ENCODE measurements at places on chromosomes 6 and 20. TPM values are rescaled to one million over a fixed set of nuclear protein-coding genes. Genes with fewer than 3 reads are reported as not detected.

GRCh38 chr6:53056273-53056672 is 8.9 kb upstream of the FBXO9 start:
- DNase-seq = no peak

DNA sequence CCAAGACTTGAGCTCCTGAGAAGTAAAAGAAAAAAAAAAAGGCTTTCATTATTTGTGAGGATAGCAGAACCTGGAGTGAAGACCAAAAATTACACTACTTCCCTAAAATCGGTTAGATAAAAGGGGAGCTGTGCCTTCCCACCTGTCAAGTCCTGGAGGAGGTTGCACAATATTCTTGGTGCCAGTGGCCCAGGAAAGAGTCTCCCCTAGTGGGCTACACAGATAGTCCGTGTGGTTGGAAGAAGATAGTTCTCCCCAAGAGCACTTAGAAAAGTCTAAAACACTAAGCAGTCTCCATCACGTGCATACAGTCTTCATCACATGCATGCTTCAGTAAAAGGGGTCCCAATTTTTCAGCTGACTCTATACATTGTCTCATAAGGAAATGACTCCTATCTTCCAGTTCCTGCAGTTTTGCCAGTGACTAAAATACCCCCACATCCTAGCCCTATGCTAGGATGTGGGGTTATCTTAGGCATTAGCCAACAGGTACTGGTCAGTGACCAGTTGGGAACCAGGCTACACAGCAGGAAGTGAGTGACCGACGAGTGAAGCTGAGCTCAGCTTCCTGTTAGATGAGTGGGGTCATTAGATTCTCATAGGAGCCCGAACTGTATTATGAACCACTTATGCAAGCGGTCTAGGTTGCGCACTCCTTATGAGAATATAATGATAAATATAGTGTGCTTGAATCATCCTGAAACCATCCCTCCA is 199.5 kb upstream of the FAM83B start:
- no peak for DNase-seq

DNA sequence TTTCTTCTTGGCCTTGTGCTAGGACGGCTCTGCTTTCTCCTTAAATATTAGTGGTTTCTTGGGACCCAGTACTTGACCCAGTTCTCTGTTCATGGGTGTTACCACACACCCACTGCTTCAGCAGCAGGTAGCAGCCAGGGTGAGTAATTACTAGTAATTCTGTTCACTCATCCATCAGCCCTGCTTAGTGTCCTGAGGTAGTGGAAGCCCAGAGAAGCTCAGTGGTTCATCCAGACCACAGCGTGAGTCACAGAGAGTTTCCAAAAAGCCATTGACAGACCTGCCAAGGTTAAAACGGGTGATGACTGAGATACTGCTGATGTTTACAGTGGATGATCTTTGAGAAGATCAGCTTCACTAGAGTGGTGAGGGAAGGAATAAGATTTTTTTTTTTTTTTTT is 51.7 kb upstream of the HINT3 start:
- no peak for DNase-seq

DNA sequence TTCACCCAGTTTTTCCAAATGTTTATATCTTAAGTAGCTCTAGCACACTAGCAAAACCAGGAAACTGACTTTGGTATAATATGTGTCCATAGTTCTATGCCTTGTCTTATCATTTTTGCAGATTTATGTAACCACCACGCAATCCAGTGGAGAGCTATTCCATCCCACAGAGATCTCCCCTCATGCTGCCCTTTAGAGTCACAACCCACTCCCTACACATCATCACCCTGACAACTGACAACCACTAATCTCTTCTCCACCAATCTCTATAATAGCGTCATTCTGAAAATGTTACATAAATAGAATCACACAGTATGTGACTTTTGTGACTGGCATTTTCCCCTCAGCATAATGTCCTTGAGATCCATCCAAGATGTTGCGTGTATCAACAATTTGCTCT is 29.1 kb downstream of the HLA-DRB5 start:
- no peak for DNase-seq

- DNase-seq = no peak
These were observed 46.0 kb upstream of the UST start for GRCh38 chr6:148700741-148701311.

DNA sequence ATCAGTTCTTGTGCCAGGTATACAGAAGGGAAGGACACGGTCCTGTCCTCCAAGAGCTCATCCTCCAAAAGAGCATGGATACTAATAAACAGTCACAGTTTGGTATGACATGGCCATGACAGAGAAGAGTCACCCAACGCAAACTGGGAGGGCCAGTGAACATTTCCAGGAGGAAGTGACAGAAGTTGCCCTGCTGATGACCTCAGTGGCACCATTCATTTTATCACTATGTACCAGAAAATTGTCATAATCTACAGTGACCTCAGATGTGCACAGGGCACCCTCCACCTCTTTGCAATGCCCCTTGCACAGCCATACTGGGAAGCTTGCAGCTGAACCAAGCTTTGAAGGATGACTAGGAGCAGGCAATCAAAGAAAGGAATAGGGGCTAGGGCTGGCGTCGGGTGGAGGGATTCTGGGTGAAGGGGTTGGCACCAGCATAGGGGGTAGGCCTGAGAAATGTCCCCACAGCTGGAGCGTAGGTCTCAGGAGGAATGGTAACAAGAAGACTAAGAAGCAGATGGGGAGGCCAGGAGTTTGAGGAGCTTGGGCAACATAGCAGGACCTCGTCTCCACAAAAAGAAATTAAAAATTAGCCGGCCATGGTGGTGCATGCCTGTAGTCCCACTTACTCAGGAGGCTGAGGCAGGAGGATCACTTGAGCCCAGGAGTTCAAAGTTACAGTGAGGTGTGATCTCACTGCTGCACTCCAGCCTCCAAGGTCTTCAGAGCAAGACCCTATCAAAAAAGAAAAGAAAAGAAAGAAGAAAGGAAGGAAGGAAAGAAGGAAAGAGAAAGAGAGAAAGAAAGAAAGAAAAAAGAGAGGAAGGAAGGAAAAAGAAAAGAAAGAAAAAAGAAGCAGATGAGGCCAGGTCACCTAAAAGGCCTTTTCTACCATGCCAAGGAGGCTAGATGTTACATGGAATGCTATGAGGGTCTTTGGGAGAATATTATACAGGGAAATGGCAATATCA is 65.3 kb upstream of the SNX9 start:
- no peak for DNase-seq

DNA sequence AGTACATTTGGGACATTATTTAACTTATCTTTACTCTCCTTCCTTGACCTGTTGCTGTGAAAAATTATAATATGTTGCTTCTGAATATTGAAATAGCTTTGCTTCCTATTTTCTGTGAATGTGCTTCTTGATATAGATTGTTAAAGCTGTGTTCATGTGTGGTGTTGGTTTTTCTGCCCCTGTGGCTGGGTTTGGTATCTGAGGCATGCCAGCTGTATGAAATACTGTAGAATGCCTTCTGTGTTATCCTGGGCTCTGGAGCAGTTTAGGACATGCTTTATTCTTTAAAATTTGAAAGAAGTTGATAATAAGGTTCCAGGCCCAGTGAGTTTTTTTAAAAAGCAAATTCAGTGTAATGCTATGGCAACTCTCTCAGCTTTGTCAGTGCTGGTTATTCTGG is 71.7 kb downstream of the HIVEP1 start:
- no peak for DNase-seq

GRCh38 chr20:49287555-49288249 is 9.8 kb upstream of the ZNFX1 start:
- DNase-seq = no peak

- no peak for DNase-seq
These were observed 73.0 kb upstream of the BTBD3 start for GRCh38 chr20:11844691-11845090.

DNA sequence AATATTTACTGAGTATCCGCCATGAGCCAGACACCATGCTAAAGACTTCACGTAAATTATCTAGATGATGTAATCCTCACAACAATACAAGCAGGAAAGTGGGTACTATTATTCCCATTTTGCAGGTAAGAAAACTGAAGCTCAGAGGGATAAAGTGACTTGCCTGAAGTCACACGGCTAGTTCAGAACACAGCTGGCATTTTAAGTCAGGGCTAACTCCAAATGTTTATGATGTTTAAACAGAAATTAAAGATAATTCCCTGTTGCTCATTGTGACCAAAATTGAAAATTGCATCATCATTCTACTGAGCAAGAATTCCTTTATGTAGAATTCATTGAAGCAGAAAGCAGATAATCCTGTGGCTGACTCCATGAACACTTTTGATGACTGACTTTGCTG is 71.3 kb upstream of the STXBP5 start:
- no peak for DNase-seq

DNA sequence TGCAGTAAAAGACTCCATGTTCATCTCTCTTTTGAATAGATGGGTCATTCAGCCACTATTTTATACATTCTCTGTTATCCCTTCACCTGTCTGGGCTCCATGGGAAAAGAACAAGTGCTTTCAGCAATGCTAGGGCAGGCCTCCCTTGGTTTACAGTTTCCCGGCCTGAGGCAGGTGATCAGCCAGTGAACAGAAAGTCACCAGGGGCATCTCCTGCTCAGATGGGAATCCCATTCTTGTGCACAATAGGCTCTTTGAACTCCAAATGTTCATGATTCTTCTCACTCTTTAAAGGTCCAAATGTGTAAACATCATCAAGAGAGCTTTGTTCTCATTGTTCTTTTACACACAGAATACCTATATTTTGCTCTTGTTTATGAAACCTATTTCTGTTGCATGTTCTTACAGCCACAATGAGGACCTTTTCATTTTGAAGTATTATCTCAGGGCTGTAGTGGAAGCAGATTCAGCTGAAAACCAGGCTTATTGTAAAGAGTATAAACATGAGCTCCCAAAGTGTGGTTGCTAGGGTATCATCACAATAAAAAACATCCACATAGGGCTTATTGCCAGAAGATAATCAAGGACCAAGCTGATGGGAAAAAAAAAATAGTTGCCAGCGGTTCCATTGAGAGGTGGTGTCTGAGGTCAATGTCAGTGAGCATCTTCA is 267.1 kb upstream of the SGK1 start:
- DNase-seq = no peak

DNA sequence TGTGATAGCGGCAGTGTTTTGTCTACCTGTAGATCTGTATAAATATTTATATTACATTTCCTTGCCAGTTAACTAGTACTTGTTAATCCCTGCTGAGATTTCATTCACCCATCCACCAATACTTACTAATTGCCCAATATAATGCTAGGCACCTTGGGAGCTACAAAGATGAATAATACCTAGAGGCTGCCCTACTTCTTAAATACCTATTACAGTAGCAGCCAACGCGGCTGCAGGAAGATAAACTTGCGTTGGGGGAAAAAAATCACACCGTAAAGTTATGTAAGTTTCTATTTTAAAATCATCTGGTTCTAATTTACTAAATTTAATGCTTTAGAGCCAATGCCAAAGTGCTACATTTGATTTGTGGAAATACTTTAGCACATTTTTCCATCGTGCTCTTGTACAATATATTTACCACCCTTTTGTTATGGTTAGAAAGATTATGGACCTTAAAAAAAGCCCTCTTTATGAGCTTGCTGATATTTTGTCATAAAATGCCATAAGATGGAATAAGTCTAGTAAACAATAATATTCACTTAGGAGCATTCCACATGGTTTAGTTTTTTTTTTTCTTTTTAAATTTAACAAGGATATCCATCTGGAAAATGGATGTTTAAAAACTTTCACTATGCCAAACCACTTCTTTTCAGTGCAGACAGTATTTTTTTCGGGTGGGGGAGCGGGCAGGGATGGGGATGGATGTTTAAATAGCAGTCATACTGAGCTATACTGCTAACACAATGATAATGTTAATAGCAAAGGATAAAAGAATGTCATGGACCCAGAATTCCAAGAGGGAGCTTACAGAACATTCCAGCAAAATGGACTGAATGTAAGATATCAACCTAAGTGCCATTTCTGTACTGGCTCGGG is 13.2 kb upstream of the NEDD9 start:
- DNase-seq = no peak

DNA sequence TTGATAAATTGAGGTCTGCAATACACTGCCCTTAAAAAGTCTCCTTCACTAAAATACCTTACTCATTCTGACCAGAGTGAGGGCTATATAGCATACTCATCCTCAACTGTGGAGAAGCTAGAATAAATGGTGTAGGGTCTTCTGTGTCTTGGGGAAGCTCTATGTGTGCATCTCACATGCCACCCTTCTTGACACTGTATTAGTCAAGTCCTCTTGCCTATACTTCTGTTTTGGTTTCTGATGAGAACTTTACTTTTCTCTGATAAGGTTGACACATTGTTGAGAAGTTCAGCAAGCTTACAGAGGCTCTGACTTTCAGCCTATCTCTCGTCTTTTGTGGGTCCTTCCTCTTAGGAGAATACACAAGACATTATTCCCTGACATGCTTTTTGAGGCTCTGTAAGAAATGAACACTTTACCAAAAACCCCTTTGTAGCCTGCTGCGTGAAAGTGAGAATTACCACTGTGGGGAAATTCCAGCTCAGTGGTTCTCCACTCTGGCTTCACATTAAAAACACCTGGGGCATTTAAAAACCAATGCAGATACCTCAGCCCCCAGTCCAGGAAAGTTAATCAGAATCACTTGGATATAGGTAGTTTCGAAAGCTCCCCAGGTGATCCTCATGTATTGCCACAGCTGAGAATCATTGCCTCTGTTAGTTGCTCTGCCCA is 372.1 kb upstream of the HS3ST5 start:
- DNase-seq = no peak

- no peak for DNase-seq
These were observed 74.2 kb downstream of the TOX2 start for GRCh38 chr20:43988867-43989266.

GRCh38 chr6:136464874-136465273 is 85.3 kb downstream of the MAP7 start:
- no peak for DNase-seq

GRCh38 chr20:25279403-25279802 is 31.5 kb downstream of the PYGB start:
- no peak for DNase-seq

DNA sequence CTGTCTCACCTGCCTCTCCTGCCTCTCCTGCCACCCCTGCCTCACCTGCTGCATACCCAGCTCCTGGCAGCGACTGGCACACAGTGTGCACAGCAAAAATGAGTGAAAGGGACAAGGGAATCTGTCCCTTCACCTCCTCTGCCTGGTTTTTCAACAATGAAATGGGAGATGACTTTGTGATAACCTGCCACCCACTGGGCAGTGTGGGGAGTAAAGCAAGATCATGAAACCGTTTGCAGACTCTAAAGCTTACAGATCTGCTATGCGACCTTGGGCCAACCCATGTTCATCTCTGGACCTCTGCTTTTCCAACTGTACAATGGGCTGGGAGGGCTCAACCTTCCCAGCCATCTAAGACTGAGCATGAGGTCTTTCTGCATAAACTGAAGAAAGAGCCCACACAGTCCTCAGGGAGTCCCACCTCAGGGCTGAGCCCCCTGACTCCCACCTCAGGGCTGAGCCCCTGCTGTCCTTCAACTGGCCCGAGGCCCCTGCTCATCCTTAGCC is 81.1 kb downstream of the RIPOR3 start:
- no peak for DNase-seq

PTK6 gene
- total RNA-seq = under 0.01 TPM

ZBTB24 gene
- total RNA-seq = 4.4 TPM

RAB44 gene
- total RNA-seq = not detected

TMEM14A gene
- total RNA-seq = 43.2 TPM

TSPYL4 gene
- total RNA-seq = 9.7 TPM

TTK gene
- 20.0 TPM for total RNA-seq

RWDD2A gene
- total RNA-seq = 4.1 TPM
